ENCODE measurements at places on chromosomes 16 and 17.

- DNase-seq, result no peak
Measured at GRCh38 chr17:68704871-68705713, 103.9 kb upstream of the FAM20A start.

- DNase-seq, result no peak
Measured at GRCh38 chr17:50046179-50046578, 9.7 kb upstream of the ITGA3 start.

DNA sequence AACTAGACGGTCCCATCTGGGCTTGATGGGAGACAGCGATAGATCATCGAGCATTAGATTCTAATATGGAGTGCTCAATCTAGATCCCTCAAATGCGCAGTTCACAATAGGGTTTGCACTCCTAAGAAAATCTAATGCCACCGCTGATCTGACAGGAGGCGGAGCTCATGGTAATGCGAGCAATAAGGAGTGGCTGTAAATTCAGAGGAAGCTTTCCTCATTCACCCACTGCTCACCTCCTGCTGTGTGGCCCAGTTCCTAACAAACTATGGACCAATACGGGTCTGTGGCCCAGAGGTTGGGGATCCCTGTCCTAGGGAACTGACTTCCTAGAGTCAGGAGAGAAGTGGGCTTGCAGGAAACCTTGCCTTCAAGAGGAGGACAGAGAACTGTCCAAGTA is 25.2 kb upstream of the AMZ2 start:
- DNase-seq, result no peak

DNA sequence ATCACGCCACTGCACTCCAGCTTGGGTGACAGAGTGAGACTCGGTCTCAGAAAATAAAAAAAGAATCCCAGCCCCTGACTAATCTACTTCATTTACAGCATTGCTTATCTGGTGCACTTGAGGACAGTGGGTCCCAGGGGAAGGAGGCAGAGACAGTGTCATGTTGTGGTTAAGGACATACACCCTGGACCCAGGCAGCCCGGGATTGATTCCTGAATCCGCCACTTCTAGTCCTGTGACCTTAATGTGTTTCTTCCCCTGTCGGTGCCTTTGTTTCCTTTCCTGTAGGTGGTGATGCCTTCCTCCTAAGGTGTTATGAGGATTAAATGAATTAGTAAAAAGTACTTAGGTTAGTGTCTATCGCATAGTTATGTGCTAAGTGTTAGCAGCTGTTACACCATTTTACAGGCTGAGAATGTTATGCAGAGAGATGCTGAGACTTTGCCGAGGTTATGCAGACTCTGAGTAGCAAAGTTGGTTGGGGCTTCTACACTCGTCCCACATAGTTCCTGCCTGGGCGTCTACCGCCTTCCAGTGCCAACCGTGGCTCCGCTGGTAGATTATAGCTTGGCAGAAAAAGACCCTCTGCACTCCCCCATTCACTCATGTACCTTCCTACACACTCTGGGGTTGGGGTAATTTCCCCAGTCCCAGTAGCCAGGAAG is 74.8 kb downstream of the RAB11FIP4 start:
- DNase-seq, result no peak

GRCh38 chr17:27549251-27549893 is 81.6 kb upstream of the LGALS9 start:
- DNase-seq, result no peak

GRCh38 chr17:6110592-6110991 is 40.4 kb downstream of the WSCD1 start:
- DNase-seq, result no peak

DNA sequence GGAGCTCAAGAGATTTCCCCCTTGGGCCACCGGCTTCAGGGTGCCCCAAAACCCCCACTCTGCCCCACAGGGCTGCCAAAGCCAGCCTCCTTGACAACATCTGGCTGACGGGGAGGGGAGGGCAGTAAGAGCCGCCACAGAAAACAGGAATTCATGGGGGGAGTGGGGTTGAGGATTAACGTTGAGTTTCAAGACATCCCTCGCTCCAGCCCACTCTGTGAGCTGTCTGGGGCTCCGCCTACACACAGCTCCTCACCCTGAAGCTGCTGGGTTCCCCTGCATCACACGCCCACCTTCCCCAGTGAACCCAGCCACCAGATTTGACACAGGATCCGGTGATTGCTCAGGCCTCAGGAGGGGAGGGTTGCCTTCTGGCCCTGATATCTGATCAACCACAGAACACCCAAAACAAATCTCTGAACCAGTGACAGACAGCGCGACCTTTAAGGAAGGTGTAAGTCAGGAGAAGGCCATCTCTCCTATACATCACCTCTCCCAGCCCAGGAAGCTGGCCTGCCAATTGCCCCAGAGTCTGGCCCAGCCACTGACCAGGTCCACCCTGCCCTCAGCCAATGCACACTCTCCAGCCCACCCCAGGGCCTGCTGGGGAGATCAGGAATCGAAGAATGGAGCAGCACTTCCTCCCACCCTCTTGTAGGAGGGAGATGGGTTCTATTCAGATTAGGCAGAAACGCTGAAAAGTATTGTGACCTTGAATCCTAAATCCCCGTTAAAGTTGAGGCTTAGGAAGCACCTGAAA is 132.1 kb downstream of the CLEC16A start:
- DNase-seq, result peak; percentile 36

DNA sequence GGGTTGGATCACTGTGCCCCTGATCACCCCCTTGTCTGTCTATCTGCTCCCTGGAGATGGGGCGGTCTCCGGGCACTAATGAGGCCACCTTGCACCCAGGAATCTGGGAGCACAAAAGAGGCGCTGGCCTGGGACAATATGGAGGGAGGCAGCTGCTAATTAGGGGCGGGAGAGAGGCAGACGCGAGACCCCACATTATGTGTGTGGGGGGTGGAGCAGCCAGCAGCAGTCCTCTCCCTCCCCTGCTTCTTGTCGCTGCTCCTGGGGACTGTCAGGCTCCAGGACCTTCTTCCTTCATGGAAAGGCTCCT is 324 bp upstream of the HCRT start:
- DNase-seq, result no peak

DNA sequence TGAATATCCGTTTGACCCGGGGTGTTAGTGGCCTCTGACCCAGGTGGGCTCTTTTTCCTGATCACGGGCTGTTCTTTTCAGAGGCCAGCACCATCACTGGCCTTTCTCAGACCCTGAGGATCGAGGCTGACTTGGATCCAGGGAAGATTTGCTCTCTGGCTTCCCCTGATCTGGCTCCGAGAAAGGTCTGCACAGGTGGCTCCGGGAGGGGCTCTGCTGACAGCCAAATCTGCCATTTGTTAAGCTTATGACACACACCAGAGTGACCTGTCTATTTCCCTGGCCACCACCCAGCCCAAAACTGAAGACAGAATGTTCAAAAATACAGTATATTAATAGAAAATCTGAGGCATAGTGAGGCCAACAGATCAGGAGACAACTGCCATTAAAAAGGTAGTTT is 221.8 kb upstream of the TNRC6C start:
- DNase-seq, result no peak

DNA sequence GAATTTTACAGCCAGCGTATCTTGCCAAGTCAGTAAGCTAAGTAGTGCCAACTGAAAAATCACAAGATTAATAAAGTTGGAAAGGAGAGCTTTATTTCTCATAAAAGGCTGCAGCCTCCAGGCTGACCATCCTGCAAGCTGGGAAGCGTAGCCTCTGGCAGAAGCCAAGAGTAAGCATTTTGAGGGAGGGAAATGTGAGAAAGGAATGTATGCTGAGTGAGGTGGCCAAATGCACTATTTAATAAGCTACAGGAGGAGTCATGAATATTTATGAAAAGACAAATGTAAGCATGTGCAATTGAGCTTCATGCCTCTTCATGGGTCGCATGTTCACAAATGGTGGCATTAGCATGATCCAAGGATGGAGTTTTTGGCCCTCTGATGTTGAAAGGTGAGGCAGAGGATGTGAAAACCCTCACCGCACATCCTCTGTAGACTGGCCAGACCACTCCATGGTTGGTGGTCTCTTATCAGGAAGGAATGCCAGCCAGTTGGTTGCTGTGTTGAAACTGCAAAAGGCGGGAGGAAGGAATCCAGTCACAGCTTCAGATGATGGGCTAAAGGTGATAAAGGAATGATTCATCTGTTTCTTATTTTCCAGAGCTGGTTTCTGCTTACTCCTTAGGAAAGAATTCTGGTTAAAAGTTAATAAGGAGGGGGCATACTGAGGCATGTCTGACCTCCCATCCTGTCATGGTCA is 9.2 kb downstream of the KRT33B start:
- no peak for DNase-seq

DNA sequence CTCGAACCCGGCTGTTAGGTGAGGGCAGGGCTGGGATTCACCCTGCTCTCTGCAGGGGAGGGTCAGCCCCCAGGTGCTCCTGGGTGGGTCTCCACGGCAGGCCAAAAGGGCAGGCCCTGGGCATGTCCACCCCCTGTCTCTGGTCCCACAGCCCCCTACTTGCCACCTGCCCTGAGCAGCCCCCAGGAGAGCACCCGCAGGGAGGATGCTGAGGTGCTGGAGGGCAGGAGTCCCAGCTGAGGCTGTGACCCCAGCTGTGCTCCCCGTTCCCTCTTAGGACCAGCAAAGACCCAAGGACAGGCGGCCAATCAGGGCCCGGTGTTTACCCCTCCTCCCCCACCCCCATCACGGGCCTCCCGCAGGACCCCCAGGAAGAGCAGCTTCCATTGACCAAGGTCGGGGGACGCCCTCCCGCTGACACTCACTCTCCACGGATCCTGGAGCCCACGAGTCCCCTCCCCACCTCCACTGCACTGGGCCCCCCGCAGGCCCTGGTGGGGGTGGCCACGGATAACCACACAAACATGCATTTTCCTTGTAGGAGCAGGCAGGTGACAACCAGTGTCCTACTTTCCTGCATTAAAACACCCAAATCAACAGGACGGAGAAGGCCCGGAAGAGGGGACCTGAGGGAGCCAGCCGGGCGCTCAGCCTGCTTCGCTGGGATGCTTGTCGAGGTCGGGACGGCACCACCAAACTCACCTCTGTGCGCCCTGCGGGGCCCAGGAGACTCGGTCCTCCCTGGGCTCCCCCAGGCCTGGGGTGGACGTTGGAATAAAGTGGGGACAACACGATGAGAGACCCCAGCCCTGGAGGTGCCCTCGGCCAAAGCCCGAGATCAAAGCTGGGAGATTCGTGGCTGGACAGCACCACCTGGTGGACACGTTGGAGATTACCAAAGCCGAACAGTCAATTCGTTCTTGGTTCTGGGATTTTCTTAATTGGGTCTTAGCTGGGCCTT is 22.5 kb upstream of the ENPP7 start:
- no peak for DNase-seq

DNA sequence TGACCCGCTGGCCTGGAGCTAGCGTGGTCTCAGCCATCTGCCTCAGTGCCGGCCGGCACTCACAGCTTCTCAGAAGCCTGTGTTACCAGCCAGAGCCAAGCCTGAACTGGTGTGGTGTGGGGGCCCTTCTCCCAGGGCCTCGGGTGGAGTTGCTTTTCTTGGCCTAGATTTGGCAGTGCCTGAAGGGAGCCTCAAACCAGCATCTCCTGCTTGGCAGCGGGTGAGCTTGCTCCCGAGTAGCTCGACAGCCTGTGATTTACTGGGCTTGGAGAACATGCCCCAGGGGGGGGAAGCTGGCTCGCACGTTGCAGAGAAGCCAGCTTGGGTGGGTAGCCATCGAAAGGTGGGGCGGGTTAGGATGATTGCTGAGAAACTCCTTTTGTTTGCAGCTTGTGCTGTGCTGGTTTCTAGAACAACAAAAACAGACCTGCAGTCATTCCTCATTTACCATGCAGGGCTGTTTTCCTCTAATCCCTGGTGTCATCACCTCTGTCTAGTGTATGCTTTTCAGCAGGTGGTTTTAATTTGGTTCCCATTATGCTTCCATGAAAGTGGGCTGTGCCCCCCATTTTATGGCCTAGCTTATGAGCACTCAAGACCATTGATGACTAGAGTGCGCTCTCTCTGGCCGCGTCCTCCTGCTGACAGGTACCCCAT is 42.2 kb downstream of the TBCD start:
- no peak for DNase-seq

GRCh38 chr17:28895794-28896447 is 1.6 kb downstream of the FLOT2 start:
- no peak for DNase-seq

- DNase-seq, result no peak
Measured at GRCh38 chr17:51419476-51419875, 159.1 kb downstream of the UTP18 start.

DNA sequence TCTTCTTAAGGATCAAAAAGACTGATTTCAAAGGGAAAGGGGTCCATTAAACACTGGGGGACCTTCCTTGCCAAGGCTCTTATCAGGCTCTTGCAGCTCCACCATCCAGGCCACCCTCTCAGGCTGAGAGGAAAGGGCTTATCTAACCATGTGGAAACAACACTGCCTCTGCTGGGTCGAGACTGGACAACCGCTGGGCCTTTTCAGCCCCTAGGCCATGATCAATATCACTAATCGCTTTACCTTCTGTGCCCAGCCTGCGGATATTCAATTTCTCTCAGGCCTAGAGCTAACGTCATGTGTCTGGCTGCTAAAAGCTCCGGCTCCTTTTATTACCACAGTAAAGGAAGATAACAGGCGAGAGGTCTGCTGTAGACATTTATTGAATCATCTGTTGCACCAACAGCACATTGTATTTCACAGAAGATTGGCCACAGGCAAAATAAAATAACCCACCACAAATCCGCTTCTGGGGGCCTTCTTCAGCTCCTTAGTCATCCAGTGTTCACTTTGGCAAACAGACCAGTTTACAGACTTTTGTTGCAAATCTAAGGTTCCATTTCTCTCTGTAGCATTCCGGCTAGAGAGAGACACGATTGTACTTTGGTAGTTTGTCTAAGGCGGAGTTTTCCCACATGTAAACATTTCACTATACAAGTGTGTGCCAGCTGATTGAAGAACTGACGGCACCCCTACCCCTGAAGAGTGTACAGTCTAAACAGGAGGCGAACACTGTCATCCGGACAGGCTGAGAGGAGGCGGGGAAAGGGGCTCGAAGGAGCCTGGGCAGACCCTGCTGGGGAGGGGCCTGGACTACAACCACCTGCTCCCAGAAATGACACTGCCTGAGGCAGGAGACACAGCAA is 13.9 kb downstream of the CYB561 start:
- no peak for DNase-seq

GRCh38 chr16:86572606-86573005 is 5.7 kb upstream of the FOXL1 start:
- no peak for DNase-seq

DNA sequence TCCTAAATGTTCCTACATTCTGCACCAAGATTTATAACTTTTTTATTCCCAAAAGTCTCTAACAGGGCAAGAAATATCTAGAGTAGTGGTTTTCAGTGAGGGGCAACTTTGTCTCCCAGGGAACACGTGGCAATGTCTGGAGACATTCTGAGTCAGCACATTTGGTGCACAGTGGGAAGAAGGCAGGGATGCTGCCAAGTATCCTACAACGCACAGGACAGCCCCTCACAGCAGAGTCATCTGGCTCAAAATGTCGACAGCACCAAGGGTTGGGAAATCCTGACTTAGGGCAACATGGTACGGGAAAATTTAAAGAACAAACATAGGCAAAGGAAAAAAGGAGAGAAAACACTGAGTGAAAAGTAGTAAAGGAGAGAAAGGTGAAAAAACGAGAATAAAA is 61.8 kb downstream of the SMG6 start:
- no peak for DNase-seq
